ENCODE measurements at places on chromosomes 11 and 22.
A peak's percentile ranks its signal among the peaks of the same experiment; 100 is the strongest.

GRCh38 chr11:134120921-134121526 lies 52.2 kb downstream of the JAM3 start:
- DNase-seq = peak; percentile 66

GRCh38 chr11:1057806-1058205 lies 16.9 kb upstream of the MUC2 start:
- no peak for DNase-seq

DNA sequence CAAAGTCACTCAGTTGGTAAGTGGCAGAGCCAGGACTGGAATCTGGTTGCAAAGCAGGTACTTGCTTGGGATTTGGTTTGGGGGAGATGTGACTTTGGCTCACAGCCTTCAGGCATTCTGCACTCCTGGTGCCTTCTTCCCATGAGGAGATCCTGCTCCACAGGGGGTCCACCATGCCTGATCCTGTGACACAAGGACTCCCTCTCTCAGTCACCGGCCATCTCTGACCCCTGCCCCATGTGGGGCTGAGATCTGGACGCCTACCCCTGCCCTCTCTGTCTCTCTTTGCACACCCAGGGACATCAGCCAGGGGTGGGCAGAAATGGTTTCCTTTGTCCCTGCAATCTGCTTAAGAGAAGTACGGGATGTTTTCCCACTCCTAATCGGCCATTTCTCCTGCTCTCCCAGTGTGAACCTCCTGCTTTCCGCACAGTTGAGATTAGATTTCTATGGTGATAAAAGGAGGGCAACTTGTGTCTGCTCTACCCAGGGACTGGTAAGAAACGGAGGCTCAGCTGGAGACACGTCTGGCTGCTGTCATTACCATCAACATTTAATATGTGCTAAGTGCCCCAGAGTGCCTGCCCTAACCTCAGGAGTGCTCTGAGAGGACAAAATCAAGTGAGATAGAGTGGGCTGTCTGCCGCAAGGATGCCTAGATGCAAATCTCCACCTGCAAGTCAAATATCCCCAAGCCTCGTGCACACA lies 11.1 kb upstream of the FXYD6 start:
- no peak for DNase-seq

GRCh38 chr11:37184326-37184725 lies 586.3 kb upstream of the RAG2 start:
- no peak for DNase-seq

DNA sequence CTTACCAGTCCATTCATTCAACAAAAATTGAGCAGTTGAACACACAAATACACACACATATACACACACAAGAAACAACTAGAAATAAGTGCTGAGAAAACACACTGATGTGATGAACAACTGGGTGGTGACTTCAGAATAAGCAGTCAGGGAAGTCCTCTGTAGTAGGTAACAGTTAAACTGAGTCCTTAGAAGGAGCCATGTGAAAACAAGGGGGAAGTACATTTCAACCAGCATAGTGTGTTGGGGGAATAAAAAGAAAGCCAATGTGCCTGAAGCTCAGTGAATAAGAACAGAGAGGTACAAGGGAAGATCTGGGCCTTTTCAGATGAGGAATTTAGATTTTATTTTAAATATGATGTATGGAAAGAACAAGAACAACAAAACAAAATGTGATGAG lies 6.8 kb upstream of the TMEM123 start:
- DNase-seq = no peak

DNA sequence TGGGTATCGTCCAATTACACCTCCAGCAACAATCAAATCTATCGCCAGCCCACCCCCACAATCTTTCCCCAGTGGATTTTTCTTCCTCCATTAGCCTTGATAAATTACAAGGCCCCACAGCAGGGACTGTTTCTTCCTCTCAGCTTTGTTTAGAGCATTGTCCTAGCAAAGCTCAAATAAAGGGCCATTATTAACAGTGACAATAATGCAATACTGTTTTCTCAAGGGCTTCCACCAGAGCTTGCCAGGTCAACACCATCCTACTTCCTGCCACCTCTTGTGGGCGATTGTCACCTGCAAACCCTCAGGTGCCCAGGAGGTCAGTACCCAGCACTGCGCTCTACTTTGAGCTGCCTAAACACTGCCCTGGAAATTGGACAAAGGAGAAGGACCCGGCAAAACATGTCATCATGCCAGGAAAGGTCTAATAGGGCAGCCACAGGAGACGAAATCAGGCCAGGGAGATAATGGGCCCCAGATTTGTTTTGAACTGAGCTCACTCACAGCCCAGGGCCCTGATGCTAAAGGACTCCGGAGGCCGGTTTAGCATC lies 95.2 kb downstream of the ABTB2 start:
- DNase-seq = no peak

DNA sequence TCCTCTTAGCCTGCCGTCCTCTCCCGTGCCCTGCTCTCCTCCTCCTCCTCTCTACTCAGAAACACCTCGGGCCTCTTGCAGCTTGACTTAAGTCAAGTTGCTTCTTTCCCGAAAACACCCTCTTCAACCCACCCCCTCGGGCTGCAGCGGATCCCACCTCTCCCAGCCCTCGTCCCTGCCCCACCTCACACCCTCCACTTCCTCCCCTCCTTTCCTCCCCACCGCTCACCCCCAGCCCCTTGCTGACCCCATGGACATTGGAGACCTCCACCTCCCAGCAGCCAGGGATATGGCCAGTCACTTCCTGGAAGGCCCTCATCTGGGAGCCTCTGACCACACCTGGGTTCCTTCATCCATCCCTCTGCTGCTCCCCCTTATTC lies 8.5 kb upstream of the CYTH4 start:
- DNase-seq = no peak

DNA sequence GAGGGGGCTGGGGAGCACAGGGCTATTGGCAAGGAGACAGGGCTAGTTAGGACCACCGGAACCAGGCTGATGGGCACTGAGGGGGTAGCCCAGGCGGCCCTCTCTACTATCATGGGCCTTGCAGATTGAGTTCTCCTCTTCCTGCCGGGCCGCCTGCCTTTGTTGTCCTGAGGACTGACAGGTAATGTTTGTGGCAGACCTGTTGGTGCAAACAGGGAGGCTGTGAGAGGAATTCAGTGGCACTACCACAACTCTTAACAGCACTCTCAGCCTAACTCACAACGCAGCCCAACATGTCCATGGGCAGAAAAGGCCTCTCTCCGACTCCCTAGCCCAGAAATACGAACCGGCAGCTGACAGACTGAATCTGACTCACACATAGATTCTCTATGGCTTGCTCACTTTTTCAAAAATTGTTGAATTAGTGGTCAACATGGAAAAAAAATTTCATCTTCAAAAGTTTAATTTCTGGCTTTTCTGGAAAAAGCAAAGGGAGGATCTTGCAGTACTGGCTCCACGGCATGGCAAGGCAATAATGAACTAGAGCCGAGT lies 11.4 kb downstream of the KCNJ5 start:
- no peak for DNase-seq

- DNase-seq = peak; percentile 27
These were observed 64.7 kb downstream of the LDLRAD3 start for GRCh38 chr11:36008584-36008983.

DNA sequence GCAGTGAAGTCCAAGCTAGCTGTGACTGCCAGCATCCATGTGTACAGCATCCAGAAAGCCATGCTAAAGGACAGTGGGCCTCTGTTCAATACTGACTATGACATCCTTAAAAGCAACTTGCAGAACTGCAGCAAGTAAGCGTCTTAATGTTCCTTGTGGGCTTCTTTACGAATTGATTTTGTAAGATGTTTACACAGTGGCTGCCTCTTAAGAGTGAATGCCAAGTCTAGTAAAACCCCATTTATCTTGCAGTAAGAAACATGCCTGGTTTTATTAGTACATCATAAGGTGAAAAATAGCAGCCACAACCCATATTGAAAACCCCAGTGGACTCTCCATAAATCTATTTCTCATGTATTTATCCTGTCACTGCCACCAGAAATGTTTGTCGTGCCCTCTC lies 20.5 kb downstream of the POLD3 start:
- DNase-seq = no peak

DNA sequence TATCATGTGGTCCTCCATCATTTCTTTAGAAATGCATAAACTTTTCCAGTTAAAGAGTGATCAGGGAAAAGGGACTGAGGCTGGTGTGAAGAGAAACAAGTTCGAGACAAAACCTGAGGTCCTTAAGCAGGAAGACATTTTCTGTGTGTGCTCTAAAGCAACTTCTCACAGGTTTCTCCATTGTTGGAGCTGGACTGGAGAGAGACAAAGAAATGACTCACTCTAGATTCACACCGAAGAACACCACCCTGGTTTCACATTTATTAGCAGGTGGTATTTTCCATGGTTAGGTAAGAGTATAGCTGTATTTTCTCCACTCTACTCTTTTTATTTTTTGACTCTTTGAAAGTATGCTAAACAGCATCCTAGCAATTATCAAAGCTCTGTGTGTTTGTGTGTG lies 736.4 kb downstream of the KCNA4 start:
- peak; percentile 20 for DNase-seq

DNA sequence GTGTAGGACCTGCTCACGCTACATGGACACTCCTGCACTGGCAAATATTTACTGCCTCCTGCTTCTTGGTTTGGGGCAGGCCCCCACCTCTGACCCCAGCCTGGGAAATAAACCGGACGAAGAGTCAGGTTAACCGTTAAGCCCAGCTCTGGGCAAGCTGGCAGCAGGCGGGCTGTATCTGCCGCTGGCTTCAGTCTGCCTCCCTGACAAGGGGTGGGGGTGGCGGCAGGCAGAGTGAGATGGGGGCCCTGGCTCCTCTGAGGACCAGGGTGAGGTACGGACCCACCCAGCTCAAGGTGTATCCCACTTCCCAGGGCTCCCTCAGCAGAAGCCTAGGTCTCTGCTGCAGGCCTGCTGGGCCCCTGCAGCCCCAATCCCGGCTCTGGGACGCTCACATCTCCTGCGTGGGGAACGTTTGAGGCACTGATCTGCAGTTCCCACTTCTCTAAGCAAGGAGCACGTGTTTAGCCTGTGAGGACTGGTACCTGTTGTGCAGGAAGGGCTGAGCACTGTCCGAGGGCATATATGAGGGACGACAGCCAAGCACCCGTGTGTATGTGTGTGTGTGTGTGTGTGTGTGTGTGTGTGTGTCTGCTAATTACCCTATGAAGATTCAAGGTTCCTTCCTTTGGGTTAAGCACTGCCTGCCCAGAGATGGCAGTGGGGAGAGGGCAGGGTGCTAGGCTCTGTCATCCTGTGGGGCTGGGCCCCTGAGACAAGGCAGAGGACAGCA lies 1.1 kb upstream of the LRRC75B start:
- no peak for DNase-seq

DNA sequence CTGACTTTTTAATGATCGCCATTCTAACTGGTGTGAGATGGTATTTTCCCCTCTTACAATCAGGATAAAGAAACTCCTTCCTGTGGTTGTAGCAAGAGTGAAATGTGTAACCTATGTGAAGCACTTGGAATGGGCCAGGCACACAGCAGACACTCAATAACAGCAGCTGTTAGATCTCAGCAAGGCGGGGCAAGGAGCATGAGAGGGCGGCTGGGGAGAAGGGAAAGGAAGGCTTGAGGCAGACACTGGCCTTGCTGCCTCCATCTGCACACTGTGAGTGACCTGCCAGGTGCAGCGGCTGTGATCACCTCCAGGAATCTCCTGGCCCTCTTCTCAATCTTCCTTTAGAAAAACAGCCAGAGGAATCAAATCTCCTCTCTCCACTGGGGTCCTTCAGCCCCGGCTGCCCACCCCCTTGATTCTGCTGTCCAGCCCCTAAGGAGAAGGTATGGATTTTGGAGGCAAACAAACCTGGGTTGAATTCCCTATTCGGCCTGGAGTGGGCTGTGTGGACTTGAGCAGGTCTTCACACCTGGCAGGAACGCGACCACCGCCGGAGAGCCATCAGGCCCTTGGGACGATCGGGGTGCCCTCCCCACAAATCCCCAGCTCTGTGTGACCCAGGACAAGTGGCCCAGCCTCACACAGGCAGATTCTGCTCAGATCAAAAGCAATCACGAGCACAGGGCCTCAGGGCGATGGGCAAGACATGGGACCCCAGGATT lies 49.0 kb downstream of the RPUSD4 start:
- DNase-seq = no peak

- peak; percentile 88 for DNase-seq
These were observed 7.8 kb upstream of the P4HA3 start for GRCh38 chr11:74319139-74319816.

DNA sequence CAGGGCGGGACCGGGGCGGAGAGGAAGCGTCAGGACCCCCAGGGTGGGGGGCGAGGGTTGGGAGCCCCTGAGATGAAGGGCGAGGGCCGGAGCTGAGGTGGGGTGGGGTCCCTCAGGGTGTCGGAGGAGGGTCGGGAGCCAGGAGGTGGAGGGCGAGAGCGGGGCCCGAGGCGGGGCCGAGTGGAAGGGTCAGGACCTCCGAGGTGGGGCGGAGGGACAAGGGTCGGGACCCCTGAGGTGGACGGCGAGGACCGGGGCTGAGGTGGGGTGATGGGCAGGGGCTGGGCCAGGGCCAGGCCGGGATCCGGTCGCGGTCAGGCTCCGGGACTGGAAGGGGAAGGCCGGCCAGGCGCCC lies 409 bp downstream of the SMC1B start:
- DNase-seq = no peak

DNA sequence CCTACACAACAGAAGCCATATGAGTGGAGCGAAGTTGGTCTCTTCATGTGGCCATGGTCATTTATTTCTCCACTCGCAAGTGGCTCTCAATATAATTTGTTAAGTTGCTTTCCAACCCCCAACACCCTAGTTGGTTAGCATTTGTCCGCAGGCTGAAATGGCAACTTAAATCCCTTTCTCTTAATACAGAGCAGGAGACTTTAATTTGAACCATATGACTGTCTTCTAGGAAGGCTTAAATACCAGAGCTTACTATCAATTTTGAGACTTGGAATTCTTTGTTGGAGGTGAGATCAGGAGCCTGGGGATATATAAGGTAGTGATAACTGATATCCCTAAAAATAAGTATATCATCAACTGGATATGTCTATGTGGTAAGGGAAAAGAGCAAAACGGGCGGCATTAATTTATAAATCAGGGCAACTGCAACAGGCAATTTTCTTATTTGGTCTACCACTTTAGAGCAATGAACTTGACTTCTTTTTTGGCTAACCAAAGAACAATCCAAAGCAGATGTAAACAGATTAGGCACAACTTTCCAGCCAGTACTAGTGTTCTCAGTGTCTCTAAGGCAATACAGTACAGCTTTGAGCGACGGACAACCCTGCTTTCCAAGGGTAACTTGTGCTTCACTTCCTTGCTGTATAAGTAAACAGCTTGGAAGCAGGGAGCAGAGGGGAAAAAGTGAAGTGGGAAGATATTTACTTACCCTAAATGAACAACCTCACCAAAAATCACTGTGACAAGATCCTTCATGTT lies 74.7 kb upstream of the APOA1 start:
- no peak for DNase-seq

- no peak for DNase-seq
These were observed 14.4 kb downstream of the PRSS23 start for GRCh38 chr11:86814775-86815174.

DNA sequence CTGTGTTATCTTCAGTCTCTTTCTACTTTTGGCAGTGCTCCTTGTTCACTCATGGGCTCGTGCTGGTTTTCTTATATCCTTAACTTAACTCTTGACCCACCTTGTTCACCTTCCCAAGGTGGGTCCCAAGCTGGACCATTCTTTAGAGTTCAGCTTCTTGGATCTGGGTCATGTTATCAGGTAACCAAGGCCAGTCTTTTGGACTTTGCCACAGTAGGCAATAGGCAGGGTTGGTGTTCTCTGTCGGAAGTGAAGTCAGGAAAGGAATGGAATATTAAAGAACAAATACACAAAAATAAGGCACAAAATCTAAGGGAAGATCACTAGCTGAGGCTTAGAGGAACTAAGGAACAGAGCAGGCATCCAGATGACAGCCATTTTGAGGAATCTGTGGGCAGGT lies 202.7 kb downstream of the ARHGAP42 start:
- DNase-seq = no peak

GRCh38 chr11:126308271-126308671 lies 4.4 kb downstream of the DCPS start:
- no peak for DNase-seq
